CD14-positive monocyte (primary cell): ENCODE measurements at places on chromosomes 2 and 18.

- peak; percentile 66 for DNase-seq
These were observed 107.2 kb downstream of the ZEB2 start for GRCh38 chr2:144412709-144413108.

DNA sequence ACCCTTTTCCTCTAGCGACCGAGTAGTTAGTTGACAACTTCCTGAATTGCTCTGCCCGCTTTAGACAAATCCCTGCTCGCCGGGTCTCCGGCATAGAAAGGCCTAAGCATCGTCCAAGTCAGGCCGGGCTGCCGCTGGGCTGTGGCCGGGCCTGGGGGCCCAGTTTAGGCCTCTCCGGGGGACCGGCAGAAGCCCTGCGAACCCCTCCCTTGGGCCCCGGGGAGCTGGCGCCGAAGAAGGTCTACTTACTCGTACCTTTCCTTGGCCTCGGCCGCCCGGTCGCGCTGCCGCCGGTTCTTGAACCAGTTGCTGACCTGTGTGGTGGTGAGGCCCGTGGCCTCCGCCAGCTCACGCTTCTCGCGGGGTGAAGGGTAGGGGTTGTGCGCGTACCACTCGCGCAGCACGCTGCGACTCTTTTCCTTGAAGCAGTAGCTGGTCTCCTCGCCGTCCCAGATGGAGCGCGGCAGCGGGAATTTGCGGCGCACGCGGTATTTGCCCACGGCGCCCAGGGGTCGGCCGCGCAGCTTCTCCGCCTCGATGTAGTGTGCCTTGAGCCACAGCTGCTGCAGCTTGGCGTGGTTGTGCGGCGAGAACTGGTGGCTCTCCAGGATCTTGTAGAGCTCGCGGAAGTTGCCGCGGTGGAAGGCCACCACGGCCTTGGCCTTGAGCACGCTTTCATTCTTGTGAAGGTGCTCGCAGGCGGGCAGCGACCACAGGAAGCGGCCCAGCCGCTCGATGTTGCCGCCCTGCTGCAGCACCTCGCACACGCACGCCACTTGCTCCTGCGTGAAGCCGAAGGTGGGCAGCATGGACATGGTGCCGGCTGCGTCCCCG is 739 bp downstream of the SIX2 start:
- DNase-seq: peak; percentile 27

GRCh38 chr18:65414501-65414900 is 336.3 kb upstream of the CDH7 start:
- DNase-seq: no peak

GRCh38 chr2:32553829-32554432 is 73.9 kb upstream of the TTC27 start:
- DNase-seq: peak; percentile 38

DNA sequence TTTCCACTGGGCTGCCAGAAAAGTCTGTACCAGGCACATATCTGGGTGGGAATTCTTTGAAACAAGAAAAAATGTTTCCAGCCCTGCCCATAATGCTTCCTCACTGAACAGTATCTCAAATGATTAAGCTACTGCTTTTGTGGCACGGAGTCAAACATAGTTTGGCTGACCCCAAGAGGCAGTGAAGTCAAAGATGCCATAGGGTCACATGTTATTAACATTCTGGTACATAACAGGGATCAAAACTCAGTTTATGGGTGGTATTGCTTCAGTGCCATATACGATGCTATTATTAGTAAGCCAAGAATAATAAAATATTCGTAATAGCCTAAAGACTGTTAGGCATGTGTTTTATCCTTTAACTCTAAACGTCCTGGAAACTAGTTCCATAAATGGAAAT is 112.4 kb downstream of the FEZ2 start:
- no peak for DNase-seq

- no peak for DNase-seq
These were observed 193.5 kb upstream of the SMAD2 start for GRCh38 chr18:48123941-48124340.

GRCh38 chr2:4135765-4136164 is 432.4 kb downstream of the DCDC2C start:
- DNase-seq: no peak

- DNase-seq: no peak
These were observed 9.7 kb downstream of the CMPK2 start for GRCh38 chr2:6855860-6856547.

DNA sequence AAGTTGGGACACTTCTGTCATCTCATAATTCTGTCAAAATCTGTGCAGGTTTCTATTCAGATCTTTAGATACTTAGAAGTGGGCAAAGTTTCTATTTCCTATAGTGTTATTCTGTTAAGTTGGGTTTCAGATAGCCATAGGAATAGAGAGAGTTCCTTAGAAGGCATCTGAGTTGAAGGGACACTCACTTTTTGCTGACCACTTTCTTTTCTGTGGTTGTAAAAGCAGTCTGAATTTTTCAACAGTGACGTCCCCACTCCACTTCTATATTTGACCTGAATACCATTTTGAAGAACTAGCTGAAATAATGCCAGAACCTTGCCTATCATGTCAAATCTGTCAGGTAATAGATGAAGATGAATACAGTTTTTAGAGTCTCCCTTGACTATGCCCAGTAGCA is 267.3 kb downstream of the SPAG16 start:
- no peak for DNase-seq

GRCh38 chr2:20065885-20066602 is 14.6 kb upstream of the LAPTM4A start:
- DNase-seq: peak; percentile 56

DNA sequence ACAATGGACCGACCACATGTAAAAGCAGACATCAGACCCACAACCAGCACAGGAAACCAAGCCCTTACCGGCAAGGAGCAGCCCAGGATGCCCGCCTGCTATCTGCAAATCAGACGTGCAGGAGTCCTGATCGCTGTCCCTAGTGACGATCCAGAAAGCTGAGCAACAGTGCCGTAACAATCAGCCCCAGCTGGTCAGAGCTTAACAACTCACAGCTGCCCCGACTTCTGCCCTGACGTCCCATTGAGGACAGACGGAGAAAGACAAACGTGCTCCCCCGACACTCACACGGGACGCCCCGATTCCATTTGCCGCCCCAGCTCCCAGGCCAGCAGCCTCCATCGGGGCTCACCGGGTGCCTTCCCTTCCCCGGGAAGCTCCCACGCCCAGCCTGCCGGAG is 39.8 kb upstream of the PXDN start:
- DNase-seq: no peak

- no peak for DNase-seq
These were observed 354.8 kb downstream of the MEIS1 start for GRCh38 chr2:66789741-66790140.

DNA sequence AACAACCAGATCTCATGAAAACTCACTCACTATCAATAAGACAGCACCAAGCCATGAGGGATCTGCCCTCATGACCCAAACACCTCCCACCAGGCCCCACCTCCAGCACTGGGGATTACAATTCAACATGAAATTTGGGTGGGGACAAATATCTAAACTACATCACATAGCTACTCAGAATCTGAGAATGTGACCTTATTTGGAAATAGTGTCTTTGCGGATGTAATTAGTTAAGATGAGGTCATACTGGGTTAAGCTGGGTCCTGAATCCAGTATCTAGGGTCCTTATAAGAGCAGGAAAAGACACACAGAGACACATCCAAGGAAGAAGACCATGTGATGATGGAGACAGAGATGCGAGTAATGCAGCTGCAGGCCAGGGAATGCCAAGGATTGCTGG is 27.5 kb upstream of the REEP1 start:
- DNase-seq: no peak

GRCh38 chr2:127067620-127068350 is 39.2 kb downstream of the BIN1 start:
- DNase-seq: peak; percentile 47

GRCh38 chr18:48780201-48780912 is 170.4 kb downstream of the SMAD7 start:
- DNase-seq: no peak

DNA sequence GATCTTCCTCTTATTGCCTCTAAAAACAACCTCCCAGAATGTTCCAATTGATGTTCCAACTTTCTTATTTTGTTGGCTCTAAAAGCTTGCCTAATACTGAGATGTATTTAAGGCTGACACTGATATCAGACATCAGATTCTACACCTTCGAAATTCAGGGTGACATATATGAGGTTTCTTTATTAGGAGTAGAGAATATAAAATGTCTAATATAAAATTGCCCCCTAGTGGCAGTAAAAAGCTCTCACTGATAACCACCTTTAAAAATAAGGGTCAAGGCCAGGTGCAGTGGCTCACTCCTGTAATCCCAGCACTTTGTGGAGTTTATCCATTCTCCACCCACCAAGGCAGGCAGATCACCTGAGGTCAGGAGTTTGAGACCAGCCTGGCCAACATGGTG is 789.7 kb upstream of the SLC39A10 start:
- DNase-seq: no peak

DNA sequence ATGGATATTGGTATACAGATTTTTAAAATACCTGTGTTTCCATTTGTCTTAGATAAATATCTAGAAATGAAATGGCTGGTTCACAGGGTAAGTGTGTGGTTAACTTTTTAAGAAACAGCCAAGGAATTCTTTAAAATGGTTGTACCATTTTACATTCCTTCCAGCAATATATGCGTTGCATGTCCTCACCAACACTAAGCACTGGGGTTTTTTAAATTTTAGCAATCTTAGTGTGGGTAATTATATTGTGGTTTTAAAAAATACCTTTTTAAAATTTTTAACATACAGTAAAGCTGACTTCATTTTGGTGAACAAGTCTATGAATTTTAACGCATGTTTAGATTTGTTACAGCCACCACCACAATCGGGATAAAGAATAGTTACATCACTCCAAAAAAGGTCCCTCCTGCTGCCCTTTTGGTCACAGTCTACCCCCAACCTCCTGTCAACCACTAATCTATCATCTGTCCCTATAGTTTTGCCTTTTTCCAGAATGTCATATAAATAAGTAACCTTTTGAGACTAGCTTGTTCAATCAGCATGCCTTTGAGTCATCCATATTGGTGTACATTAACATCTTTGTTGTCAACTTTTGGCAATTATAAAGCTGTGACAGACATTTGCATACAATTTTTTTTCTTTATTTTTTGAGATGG is 128.1 kb upstream of the MSTN start:
- DNase-seq: no peak

DNA sequence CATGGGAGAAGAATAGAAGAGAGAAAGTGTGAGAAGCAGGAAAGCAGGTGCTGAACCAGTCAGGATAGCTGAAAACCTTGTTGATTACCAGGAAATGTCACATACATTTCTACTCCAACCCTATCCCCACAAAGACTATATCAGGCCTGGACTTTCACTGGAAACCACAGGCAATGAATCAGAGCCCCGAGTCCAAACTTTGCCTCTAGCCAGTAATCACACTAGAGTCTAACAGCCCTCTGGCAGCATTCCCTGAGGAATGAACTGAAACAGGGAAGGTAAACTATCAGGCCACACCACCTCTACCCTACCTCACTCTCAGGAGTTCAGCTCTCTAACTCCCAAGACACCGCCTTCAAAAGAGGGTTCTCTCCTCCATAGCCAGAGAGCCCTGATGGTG is 18.7 kb upstream of the IHH start:
- DNase-seq: no peak

GRCh38 chr2:169272010-169272409 is 90.3 kb downstream of the LRP2 start:
- no peak for DNase-seq

- no peak for DNase-seq
These were observed 35.5 kb upstream of the COBLL1 start for GRCh38 chr2:164877169-164877568.
